ENCODE measurements at places on chromosomes 2 and 18.
A peak's percentile ranks its signal among the peaks of the same experiment; 100 is the strongest.

DNA sequence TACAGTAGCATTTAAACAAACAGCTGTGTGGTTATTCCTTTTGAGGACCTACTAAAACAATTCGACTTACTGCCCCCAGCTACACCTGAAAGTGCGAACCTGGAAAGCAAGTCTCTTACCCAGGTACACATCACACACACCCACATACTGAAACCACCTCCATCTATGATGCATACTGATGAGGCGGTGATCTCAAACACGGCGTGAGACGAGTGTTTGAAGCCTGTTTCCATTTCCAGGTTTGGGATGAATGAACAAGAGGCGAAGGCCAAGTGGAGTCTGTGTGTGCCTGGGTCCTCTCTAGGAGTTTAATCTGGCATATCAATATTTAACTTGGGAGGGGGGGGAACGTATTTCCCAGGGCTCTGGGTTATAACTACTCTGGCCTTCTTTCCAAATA lies 1.6 kb downstream of the TMEM185B start:
- no peak for DNase-seq

DNA sequence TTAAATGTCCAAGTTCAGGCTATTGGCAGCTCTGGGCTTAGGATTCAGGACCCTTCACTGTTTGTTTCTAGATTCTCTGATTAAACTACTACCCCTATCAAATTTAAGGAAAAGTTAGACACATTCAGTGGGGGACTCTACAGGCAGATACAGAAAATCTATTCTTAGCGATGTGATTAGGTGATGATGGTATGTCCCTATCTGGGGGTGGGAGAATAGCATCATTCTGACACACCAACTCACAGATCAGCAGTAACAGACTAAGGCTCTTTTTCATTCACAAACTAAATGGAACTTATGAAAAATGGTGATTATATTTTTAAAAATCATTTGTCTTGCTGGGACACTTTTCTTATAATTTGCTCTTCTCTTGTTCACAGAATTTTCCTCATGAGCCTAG lies 232.9 kb upstream of the CDH2 start:
- no peak for DNase-seq

GRCh38 chr18:43279015-43279744 lies 1.9 kb upstream of the SYT4 start:
- no peak for DNase-seq

DNA sequence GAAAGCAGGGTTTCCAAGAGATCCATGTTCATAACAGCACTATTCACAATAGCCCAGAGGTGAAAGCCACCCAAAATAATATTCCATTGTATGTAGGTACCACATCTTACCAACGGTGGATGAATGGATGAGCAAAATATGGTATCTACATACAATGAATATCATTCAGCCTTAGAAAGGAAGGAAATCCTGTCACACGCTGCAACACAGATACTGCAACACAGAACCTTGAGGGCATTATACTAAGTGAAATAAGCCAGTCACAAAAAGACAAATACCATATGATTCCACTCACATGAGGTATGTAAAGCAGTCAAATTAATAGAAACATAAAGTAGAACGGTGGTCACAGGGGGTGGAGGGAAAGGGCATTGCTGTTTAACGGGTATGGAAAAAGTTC lies 155.7 kb downstream of the DTNB start:
- no peak for DNase-seq

DNA sequence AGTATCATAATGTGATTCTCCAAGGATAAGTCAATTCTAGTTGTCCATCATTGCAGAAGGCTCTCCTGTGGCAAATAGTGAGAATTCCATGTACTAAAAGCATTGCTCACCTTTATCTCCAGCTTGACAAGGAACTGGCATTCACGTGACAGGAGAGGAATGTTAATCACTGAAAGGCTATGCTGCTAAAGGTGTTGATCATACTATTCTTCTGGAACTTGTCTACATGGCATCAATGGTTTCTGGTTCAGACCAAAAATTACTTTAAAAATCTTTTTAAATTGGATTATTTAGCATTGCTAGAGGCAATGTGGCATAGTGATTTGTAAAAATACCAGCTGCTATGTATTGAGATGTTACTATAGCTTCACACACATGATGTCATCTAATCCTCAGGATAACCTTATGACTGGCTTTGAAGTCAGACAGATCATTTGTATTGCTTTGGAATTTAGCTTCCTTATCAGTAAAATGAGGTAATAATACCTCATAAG lies 414.4 kb downstream of the MTX2 start:
- DNase-seq, result no peak

- no peak for DNase-seq
These were observed 120.8 kb downstream of the GREB1L start for GRCh38 chr18:21362831-21363230.

DNA sequence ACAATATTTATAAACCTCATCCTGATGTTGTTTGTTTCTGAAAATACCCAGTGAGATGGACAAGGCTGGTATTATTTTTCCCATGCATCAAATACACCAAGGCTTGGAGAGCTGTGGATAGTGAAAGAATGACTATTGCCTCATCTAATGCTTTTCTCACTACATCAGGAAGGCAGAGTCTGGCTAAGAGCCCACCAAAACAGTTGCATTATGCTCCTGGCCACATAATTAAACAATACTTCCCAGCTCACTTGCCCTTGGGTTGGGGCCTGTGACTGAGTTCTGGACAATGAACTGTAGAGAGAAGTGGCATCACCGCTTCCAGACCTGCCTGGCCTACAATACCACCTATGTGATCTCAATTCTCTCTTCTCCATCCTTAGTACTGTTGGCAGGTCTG lies 46.4 kb upstream of the REEP1 start:
- DNase-seq, result no peak

DNA sequence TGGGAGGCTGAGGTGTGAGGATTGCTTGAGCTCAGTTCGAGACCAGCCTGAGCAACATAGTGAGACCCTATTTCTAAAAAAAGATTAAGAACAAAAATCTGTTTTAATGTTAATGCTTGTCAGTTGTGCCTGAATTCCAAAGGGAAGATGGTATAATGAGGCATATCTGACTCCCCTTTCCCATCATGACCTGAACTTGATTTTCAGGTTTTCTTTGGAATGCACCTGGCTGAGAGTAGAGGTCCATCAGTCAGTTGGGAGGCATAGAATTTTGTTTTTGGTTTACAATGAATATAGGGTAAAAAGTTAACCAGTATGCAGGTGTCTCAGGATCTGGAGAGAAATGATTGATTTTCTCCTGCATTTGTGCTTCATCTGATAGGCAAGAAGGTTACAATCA lies 20.4 kb downstream of the RPIA start:
- no peak for DNase-seq

- DNase-seq, result no peak
These were observed 44.7 kb upstream of the FLACC1 start for GRCh38 chr2:201401815-201402214.

DNA sequence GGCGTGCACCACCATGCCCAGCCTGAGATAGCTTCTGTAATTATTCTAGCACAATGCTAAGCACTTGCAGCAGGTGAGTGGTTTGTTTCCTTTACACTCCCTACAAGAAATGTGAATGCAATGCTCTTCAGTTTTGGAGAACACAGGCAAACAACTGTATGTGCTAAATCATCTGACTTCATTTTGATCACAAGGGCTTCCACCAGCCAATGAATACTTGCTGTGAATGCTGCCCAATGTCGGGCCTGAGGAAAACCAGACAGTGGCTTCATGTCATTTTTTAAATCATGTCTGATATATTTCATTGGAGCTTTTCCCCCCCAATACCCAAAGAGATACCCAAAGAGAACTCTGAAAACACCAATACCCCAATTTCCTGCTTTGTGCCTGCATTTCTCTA lies 155.6 kb upstream of the XPO1 start:
- DNase-seq, result no peak

GRCh38 chr2:147845411-147845971 lies 662 bp downstream of the ACVR2A start:
- peak; percentile 47 for DNase-seq

- DNase-seq, result no peak
These were observed 30.6 kb downstream of the GPR45 start for GRCh38 chr2:105272176-105272575.

- no peak for DNase-seq
These were observed 109.5 kb downstream of the CDC42EP3 start for GRCh38 chr2:37561615-37562569.

GRCh38 chr2:235467588-235467987 lies 26.3 kb upstream of the AGAP1 start:
- DNase-seq, result no peak

DNA sequence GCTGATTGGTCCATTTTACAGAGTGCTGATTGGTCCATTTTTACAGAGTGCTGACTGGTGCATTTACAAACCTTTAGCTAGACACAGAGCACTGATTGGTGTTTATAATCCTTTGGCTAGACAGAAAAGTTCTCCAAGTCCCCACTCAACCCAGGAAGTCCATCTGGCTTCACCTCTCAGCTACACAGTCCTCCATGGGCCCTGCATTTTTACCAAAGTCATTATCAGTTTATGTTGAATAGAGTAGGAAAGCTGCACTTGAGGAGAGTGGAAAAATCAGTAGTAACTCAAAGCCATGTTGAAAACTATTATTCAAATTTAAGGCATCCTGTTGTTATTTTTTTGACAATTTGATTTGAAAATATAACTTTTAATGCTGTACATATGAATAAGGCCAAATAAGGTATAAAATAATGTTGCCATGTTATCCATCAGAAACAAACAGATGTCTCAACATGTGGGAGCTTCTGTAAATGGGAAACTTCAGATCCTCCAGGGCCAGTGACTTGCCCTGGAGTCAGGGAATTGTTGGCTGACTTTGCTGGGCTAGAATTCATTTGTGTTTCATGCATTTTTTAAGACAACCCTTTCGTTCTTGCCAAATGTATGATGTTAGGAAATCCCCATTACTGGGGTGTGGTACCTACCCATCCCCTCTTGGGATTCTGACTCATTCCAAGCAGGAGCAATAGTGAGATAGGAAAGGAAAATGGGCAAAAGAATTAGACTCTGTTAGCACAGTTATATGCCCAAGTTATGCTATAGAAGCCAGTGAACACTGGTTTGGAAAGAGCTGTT lies 37.8 kb upstream of the CCDC195 start:
- DNase-seq, result no peak

GRCh38 chr18:45456090-45457021 lies 158.9 kb upstream of the SLC14A2 start:
- no peak for DNase-seq

- DNase-seq, result no peak
These were observed 61.3 kb upstream of the HDAC4 start for GRCh38 chr2:239462191-239462515.

DNA sequence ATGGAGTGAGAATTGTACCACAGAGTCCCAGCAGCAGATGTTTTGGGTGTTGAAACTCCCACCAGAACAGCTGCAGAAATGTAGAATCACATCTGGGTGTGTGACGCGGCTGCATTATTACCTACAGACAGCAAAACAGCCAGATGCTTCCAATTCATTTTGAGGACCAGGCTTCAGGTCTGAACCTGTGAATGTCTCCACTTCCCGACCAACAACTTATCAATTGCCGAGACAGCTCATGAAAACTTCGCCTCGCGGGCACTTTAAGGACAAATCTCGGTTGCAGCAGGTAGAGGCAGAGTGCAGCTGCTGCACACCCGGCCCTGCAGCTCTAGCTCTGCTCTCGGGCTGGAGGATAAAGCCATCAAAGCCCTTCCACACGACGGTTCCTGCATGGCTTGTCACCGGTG lies 202.0 kb downstream of the HRH4 start:
- no peak for DNase-seq

DNA sequence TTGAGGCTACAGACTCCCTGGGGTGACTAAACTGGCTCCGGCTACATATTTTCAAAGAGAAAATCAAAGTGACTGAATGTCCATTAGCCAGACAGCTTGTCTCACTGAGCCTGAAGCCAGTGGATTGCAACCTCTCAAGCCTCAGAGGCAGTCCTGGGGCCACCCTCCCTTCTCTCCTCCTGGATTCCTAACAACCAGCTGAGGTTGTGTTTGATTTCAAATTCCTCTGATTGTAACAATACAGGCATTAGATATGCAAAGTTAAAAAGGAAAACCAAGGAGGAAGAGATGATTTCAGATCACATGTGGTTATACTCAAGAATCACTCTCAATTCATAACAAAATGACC lies 101.0 kb upstream of the LMAN1 start:
- no peak for DNase-seq

GRCh38 chr2:75274936-75275335 lies 75.6 kb upstream of the TACR1 start:
- no peak for DNase-seq

- DNase-seq, result no peak
These were observed 886.3 kb downstream of the ERBB4 start for GRCh38 chr2:211652327-211652726.

GRCh38 chr2:208466151-208466919 lies 59.7 kb downstream of the PTH2R start:
- peak; percentile 8 for DNase-seq

GRCh38 chr2:181457121-181457740 lies at the start of gene ITGA4:
Gene ITGA4 (plus strand): TSS chr2:181457386. CDS start chr2:181457655, 269 bp downstream.
- DNase-seq, result peak; percentile 75

DNA sequence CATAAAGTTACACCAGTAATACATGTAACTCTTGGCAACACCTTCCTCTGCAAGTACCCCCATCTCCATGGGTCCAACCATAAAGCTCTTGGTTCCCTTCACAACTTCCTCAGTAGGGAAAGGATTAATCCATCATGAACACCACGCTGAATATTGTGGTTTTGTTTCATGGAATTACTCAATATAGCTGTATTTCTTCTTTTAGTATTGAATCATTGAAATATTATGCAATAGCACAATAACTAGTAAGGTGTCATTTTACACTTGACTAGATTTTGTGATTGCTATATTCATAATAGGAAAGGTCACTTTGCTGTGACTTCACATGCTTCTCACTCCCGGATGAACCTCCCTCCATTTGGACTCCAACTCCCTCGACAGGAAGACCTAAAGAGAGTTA lies 29.7 kb upstream of the PID1 start:
- no peak for DNase-seq

- DNase-seq, result no peak
These were observed 166.7 kb downstream of the SH3RF3 start for GRCh38 chr2:109295781-109296117.

DNA sequence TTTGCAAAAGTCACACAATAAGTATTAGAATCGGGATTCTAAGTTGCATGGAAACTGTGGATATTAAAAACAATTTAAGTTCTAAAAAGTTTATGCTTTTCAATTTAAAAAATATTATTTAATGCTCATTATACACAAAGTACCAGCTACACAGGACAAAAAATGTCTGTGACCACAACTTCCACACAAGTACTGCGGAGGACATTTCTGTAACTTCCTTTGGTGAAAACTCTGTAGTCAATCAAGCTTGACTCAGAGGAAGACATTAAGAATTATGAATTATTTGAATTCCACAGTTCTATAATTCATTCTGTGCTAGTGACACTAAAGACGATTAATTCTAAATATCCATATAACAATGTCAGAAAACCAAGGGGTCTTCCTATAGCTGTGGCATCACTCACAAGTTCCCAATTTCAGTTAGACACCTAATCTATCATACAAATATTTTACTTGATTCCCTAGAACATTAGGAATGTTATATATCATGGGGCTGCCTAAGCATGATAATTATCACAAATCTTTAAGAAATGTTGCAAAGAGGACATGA lies 120.5 kb downstream of the AFF3 start:
- no peak for DNase-seq

- DNase-seq, result no peak
These were observed 31.9 kb downstream of the SMAD7 start for GRCh38 chr18:48918660-48919456.

GRCh38 chr18:8816816-8817215 lies 111.5 kb downstream of the MTCL1 start:
- no peak for DNase-seq
